ENCODE measurements at places on chromosomes 16 and 17.

GRCh38 chr17:11813871-11814270 is 183.4 kb downstream of the ZNF18 start:
- no peak for DNase-seq

- DNase-seq, result no peak
Observed at GRCh38 chr17:40932608-40933007, 4.8 kb downstream of the KRT23 start.

- DNase-seq, result no peak
Observed at GRCh38 chr16:79677799-79678530, 77.4 kb upstream of the MAF start.

GRCh38 chr16:68493412-68494070 is 45.2 kb upstream of the SMPD3 start:
- DNase-seq, result no peak

DNA sequence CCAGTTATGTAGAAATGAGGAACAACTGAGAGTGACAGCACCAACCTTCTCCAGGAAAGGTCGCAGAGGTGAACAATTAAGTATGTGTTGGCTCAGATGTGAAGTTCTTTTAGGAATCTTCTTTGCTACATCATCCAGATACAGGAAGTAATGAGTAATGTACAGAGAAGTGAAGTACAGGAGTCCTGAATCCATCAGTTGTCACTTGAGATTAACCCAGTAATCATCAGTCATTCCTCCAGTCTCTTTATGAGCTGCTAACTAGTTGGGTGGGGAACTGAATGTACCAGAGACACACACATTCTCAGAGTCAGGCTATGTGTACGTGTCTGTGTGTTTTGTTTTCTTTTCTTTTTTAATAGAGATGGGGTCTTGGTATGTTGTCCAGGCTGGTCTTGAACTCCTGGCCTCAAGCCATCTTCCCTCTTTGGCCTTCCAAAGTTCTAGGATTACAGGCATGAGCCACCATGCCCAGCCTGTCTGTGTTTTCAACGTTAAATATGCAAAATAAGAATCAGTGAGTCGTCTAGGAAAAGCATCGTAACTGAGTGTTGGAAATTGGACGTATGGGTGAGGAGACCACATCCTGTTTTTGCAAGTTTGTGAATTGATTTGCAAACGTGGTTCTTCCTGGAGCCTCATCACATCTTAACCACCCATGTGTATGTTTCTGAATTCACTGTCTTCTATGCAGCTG is 19.9 kb downstream of the ZNF200 start:
- DNase-seq, result no peak

DNA sequence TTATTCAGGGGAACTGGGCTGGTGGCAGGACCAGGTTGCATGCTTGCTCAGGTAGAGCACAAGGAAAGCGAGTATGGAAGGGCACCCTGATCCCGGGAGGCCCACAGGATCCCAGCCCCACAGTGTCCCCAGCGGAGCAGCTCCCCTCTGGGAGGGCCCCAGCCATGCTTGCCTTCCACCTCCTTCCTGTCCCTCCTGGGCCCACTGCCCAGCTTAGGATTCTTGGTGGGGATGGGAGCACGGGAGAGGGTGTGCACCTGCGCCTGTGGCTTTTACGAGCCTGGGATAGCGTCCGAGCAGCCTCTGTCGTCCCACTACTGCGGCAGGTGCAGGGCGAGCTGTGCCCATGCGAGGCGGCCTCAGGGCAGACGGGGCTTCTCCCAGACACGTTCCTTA is 114.5 kb downstream of the BANP start:
- no peak for DNase-seq

DNA sequence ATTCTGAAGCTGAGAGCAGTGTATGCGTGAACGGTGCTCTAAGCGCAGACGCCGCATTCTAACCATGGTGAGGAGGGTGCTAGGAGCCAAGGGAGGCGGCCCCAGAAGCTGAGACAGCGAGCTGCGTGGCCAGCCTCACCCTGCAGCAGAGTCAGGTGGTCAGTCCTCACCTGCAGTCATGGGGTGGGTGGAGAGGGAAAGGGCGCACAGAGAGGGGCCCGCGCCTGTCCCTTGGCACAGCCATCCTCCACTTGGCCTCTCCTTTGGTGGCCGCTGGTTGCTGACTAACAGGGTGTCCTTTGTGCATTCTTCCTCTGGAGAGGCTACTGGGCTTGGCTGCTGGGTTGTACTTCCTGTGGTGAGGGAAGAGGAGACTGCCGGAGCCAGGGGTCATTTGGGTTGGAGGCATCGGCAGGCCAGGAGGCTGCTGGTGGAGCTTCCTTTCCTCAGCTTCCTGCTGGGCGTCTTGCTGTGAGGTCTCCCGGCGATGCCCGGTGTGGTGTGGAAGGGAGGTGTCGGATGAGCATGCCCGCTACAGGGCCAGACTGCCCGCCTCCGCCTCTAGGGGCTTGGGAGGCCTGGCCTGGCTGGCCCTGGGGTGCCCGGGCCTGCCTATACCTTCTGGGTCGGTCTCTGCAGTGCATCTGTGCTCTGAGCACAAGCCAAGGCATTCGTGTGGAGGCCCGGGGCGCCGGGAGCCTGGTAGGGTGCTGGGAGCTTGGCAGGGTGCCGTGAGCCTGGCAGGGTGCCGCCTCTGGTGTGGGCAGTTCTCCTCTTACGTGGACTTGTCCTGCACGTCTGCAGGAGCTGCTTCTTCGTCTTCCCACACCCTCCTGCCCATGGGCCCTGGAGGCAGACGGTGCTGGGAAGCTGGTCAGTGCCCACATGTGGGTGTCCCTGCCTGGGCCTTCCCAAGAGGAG is 17.4 kb downstream of the RNF213 start:
- DNase-seq, result no peak

DNA sequence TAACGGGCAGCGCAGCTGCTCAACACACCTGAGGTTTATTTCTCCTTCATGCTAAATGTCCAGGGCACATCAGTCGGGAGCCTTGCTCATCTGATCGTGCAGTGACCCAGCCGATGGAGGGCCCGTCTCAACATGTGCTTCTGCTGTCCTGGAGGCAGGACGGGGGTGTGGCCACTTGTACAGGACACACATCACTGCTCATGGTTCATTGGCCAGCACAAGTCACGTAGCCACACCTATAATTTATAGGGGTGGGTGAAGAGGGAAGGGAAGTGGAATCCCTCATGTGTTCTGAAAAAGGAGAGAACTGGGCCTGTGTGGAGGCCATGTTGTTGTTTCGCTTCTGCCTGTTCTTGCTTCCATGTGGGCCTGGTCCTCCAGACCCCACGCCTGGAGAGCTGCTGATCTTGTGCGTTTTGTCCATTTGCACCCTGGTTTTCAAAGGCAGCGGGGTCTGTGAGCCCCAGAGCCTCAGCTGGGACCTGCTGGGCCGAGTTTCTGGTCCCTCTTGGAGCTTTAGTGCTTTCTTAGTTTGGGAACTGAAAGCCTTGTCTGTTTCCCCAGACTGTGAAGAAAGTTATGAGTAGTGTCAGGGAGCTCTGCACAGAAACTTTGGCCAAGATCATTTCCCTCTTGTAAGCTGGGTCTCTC is 60.5 kb downstream of the CMIP start:
- no peak for DNase-seq

DNA sequence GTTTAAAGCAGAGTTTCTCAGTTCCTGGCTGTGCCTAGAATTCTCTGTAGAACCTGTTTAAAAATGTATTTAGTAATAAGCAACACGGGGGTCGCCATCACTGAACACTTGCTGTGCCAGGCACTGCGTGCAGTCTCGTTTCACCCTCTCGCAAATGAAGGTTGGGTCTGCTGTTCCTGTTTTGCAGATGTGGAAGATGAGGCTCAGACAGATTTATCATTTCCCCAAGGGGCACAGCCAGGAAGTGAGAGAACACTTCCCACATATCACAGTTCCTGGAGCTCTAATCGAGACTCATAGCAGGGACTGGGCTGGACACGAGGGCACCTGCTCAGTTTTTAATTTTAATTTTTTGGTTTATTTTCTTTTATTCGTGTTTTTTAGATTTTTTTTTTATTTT is 122.7 kb downstream of the ABCC6 start:
- no peak for DNase-seq

GRCh38 chr17:38870259-38871165 is 654 bp downstream of the LASP1 start:
- peak; percentile 65 for DNase-seq

DNA sequence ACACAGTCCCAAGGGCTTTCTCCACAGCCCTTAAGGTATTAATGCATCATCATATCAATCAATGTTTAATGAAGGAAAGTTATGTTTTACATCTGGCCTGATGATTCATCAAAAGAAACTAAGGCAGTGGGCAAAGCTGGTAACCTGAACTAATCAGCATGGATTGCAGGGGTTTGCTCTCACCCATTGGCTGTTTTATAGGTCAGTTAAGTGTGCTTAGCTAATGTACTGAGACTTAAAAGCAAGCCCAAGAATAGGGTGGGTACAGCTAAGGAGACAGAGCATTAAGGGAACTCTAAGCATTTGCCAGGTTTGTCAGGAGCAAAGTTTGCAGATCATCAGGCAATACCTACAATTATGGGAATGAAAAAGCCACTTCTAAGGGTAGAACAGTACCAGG is 1247.6 kb downstream of the CDH8 start:
- DNase-seq, result no peak

GRCh38 chr17:42751628-42752027 is 6.8 kb upstream of the EZH1 start:
- no peak for DNase-seq

DNA sequence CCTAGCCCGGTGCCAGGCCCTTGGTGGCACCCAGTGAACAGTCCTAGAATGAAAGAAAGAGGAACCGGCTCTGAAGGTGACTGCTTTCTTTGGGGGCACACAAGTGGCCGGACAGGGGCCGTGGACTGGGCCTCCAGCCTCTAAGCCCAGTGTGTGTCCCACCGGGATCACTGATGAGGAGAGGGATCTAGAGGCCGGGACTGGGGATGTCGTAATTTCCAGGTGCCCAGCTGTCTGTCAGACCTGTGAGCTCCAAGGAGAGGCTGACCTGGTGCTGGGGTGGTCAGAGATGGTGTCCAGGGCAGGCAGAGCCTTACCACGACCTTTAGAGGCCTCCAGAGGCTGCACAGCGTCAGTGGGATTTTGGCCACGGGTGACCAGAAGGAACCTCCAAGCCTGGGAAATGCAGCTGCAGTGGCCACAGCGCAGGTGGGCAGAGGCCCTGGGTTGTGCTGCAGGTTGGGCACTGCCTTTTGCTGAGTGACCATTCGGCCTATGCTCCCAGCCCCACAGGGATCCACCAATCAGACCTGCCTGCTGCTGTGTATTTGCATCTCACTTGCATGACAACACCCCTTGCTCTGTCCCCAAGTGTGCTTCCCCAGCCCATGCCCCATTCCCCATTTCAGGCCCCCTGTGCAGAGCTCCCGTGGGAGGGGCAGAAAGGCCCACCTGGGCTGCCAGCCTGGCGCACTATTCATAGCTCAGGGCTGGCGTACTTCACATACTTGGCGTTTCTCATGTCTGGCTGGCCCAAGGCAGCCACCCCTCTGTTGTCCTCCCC is 12.5 kb downstream of the ARHGAP23 start:
- DNase-seq, result no peak

GRCh38 chr17:6498356-6498755 is 54.1 kb downstream of the PIMREG start:
- DNase-seq, result no peak

DNA sequence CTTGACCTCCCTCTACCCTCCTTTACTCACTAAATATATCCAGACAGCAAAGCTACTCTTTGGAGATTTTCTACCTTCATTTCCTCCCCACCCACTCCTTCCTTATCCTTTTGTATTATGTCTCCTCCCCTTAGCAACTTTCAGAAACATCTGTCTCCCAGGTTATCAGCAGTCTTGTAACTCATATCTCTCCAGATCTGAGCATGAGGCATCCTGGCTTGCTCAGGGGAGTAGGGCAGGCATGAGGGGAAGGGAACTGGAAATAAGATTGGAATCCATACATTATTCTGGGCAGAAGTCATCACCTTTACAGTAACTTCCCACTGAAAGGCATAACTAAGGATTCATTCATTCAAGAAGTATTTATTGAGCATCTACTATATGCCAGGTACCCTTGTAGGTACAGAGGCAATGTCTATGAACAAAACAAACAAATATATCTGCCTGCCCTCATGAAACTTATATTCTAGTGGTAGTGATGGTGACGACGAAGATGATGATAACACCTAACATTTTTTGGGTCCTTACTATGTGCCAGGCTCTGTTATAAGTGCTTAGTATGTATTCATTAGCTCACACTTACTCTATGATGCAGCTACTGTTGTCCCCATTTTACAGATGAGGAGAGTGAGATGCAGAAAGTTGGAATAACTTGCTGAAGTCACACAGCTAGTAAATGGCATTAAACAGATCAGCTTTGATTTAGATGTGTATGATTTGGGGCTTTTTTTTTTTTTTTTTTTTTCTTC is 123.9 kb upstream of the CACNG3 start:
- no peak for DNase-seq

DNA sequence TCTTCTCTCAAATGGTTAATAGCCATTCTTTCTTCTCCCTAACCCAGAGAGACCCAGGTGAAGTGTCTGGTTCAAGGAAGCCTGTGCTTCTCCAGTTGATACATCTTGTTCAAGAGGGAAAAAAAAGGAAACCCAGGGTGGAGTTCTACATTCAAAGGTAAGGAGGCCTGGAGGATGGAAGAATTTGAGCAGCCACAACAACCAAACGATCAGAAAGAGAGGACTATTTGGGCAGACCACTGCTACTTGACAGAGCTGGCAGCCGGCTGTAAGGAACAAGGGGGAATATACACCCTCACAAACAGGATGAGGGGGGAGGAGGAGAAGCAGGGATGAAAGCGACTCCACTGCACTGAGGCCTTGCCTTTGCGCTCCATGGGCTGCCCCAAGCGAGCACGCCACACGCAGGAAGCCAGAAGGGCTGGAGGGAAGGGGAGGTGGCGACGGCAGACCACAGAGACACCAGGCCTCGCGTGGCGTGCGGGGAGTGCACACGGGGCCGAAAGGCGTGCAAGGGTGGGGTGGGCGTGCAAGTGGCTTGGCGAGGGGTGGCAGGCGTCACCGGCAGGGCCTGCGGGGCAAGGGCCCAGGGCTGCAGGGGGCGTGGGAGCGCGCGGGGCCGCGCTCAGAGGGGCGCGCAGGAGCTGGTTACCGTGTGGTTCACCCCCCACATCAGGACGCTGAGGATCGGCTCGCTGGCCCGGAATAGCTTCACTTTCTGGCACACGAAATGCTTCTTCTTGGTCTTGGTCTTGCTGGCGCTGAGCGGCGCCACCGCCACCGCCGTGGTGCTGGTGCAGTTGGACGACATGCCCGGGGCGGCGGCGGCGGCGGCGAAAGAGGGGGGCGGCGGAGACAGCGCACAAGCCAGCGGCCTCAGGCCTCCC is 499 bp downstream of the PIP4K2B start:
- DNase-seq, result peak; percentile 32

DNA sequence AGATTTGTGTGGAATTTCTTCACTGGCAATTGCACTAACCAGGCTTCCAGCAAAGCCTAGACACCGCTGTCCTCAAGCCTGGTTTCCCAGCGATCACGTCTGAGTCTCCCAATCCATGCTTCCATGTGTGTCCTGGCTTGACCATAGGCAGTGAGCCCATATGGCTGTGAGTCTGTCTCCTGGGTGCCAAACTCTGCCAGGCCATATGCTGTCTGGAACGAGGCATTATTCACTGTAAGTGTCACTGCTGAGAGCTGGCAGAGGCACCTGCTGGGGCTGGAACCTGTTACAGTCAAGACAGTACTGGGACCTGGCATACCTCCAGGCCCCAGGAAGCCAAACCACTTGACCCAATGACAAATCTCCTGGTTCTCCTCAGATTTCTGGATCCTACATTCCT is 60.4 kb downstream of the HS3ST2 start:
- no peak for DNase-seq

GRCh38 chr16:54489225-54490111 is 202.9 kb upstream of the IRX3 start:
- no peak for DNase-seq

GRCh38 chr17:74037320-74037719 is 166.2 kb upstream of the RPL38 start:
- DNase-seq, result no peak

GRCh38 chr17:4898351-4898750 is 985 bp upstream of the C17orf107 start:
- DNase-seq, result no peak

All from stimulated activated CD8-positive, alpha-beta memory T cell treated with anti-CD3 and anti-CD28 coated beads, Interleukin-2, amount 100 ng/mL, for 48 hours (primary cell).